ENCODE measurements at places on chromosomes 3 and 15.

DNA sequence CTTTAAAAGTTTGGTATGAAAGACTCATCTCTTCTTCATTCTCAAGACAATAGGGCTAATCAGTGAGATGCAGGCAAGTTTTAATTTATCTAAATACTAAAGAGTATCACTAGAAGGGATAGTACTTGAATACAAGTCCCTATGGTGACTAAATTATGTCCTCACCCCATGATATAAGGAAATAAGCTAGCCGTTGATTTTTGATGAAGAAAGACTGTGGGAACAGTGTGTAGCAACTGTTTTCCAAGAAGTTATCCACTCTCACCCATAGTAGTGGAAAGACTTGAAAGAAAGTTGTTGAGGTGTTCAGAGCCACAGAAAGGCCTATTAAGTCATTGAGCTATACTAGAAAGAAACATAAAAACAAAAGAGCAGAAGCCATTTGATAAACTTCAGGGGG lies 36.7 kb downstream of the PIK3CA start:
- no peak for DNase-seq

DNA sequence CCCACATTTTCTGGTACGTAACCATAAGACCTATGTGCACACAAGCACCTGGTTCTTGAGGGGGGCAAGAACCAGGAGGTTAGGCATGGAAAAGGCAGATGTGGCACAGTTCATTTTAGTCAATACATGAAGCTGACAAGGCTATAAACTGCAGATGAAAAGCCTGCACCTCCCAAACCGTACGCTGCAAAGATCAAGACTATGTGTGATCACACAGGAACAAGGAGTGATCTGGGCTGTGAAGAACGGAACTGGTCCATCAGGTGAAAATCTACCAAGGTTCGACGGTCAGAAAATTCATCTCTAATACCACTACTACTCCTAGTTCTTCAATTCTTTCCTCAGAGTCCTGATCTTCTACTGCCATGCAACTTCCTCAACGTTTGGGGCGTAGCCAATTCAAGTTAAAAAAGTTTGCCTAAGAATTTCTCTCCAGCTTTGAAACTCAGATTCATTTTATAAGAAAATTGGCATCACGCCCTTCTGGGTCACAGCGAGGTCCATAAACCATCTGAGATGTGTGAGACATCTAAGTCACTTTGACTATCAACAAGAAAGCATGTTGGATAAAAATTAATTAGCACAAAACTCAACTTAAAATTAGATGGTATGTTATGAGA lies 41.9 kb downstream of the PLD1 start:
- no peak for DNase-seq

DNA sequence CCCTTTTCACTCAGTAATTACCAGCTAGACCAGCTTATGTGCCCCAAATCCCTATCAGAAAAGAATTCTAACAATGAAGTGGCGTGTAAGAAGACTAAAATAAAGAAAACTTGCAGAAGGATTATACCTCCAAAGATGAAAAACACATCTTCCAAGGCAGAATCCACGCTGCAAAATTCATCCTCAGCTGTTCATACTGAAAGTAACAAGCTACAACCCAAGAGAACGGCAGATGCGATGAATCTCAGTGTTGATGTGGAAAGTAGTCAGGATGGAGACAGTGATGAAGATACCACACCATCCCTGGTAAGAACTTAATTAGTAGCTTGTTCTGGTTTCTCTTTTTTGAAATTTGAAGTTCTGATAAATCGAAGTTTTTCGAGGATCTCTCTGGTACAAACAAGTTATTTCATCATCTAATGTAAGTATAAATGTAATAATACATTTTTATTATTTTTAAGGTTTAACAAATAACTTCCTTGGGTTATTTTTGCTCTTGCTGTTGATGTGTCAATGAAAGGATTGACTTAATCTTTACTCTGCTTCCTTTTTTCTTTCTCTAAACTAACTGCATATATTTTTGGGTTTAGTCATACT lies 1.4 kb downstream of the WDR76 start:
- DNase-seq = no peak

- DNase-seq = no peak
These were observed 679 bp upstream of the MYD88 start for GRCh38 chr3:38137615-38138348.

GRCh38 chr3:188385295-188385694 lies 231.3 kb downstream of the LPP start:
- DNase-seq = peak; percentile 69

- DNase-seq = no peak
These were observed 135.5 kb downstream of the STT3B start for GRCh38 chr3:31668242-31668641.

GRCh38 chr3:15264486-15264885 lies 58.4 kb downstream of the CAPN7 start:
- DNase-seq = no peak

DNA sequence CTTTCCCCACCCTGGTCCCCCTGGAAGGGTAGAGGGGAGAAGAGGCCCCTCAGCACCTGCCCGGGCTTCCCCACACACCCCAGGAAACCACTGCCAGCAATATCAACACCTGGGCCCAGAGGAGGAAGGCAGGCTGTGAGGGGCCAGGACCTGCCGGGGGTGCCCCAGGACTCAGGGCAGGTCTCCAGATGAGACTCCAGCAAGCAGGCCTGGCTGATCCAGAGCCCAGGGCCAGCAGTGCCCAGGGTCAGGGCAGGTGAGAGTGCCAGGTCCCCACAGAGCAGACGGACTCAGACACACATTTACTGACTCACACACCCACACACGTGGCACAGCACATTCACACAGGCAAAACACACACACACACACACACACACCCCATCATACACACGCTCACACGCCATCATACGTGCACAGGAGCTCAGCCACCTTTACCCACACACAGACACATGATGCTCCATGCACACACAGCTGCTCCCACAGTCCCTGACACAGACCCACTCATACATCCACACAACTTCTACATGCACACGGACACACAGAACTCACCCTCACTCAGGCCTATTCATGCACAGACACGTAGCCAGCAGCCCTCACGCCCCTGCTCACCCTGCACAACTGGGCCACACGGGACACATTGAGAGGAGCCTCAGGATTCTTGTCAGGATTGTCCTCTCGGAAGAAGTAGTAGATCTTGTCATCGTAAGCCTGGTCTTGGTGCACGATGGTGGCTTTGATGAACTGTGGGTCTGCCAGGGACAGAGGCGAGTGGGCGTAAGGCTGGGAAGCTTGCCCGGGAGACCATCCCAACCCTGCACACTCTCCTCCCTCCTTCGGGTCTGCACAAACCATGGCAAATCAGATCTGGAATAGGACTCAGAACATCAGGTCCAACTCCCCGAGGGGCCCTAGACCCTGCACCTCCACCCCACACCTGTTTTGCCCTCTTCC lies 17.5 kb downstream of the SEMA7A start:
- DNase-seq = no peak

DNA sequence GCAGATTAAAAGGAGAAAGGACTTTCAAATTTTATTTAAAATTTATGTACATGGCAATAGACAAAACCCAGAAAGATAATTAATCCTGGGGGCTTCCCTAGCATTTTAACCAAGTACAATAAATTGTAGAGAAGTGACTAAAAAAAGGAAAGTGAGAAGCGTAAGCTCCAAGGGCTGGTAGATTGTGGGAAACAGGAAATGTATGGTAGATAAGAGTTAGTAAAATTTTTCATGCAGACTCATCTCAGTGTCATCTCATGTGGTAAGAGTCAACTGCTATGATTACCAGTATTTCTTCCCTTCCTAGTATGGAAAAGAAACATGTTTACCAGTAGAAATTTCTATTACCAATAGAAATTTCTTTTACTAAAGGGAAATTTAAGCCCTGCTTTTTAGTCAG lies 464.3 kb upstream of the AGTR1 start:
- DNase-seq = no peak

DNA sequence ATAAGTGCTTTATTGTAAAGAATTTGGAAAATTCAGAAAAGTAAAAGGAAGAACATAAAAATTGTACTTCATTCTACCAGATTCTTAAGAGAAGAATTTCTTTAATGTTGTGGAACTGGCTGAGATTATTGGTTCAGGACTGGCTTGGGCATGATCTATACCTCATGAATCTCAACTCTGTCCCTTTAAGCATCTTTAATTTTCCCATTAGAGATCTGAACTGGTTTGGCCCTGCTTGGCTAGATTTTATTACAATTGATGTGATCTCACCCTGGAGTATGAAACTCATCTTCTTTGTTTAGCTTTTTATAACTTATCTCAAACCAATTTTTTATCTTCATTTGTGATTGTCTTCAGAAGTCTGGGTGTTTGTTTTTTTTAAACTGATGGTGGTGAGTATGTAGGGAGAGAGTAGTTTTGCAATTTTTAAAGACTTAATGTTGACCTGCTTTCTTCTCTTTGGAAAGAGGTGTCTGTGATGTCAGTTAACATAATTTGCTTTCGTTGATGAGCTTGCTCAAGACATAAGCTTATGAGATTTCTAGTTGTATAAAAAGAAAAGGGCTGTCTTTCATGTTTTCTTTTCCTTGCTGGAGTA lies 61.9 kb downstream of the ZNF609 start:
- DNase-seq = no peak

- no peak for DNase-seq
These were observed 34.5 kb upstream of the ABHD10 start for GRCh38 chr3:111944372-111944771.

- peak; percentile 94 for DNase-seq
These were observed 421.4 kb downstream of the MECOM start for GRCh38 chr3:169241991-169242707.

GRCh38 chr3:186826976-186827857 lies 15.3 kb upstream of the ADIPOQ start:
- peak; percentile 87 for DNase-seq

GRCh38 chr15:66107070-66107469 lies 146.5 kb downstream of the MEGF11 start:
- DNase-seq = no peak

GRCh38 chr3:135034291-135034768 lies 239.3 kb downstream of the EPHB1 start:
- no peak for DNase-seq

DNA sequence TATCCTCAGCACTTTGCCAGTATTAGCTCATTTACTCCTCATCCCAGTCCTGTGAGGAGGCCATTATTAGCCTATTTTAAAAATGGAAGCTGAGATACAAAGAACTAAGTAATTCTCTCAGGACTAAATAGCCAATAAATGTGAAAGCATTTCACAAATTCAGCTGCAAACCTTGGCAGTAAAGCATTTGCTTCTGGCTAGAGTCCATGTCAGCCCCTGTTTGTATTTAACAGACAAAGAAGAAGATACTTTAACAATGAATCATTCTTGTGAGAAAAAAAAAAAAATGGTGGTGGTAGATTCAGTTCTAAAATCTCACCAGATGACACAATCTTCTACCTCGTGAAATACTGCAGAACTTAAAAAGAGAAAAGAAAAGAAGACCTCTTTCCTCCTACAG lies 85.0 kb upstream of the CNTN6 start:
- DNase-seq = peak; percentile 66

- DNase-seq = no peak
These were observed 121.1 kb upstream of the ALDH1A3 start for GRCh38 chr15:100758555-100758954.

DNA sequence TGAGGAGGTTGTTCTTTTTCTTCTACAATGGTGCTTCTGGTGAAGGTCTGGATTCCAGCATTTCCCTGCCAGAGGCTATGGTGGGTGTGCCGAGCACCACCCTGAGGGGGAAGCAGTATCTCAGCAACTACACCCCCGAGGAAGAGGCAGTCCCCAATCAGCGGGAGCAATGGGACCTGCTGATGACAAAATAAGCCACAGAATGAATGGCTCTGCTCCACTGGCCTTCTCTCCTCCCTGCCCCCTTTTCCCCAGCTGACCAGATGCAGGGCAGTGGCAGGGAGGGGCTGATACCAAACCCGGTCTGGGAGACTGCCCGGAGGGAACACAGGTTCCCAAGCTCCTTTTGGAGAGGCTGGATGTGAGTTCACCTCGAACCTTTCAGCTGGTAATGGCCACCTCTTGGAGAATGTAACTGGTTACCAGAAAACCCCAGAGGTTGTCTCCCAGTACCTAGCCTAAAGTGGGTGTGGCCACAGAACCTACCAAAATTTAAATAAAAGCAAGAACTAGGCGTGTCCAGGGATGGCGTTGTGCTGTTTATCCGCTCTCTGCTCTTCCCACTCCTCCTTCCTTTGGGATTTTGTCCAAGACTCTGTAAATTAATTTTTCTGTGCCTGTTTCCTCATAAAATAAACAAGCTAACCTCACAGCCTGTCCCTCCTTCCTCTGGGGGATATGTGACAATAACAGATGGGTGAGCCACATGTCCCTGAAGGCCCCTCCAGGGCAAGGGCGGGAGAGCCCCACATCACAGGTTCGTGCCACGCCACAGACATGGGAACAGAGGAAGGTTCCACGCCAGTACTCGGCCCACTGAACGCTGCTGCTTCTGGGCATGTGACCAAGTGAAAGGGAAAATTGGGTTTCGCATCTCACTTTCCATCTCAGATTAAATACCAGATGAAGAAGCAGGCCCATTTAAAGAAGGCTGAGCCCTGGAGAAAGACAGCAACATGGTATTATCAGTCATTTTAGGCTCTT lies 35.1 kb upstream of the SPTBN5 start:
- DNase-seq = no peak

GRCh38 chr3:30893678-30894325 lies 659 bp downstream of the GADL1 start:
- DNase-seq = no peak

GRCh38 chr3:133937756-133938601 lies 42.3 kb upstream of the RAB6B start:
- DNase-seq = peak; percentile 20

DNA sequence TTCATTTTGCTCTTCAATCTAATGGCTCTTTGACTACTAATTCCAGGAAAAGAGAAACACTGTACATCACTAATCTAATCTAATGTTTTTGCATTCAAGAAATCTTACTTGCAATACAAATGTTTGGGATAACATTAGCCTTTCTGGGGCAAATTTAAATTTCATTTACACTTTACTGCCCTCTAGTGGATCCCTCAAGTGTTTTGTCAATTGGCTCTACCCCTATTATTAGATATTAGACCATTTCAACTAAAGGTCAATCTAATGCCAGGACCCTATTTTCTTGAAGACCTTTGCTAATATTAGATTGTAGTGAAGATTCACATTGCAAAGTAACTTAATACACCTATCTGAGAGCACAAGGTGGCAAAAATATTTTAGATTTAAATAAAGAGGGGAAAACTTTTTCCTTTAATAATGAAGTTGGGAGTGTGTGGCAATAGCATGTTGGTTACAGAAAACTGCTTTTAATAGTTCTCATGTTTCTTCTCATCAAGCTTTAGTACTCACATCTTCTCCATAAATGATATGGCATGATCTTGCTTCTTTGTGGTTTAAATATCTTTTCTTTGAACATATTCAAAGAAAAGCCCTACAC lies 5.0 kb downstream of the C2CD4A start:
- no peak for DNase-seq

Measured in islet precursor cell (in vitro differentiated cells).